ENCODE measurements at places on chromosomes 13 and 19.

DNA sequence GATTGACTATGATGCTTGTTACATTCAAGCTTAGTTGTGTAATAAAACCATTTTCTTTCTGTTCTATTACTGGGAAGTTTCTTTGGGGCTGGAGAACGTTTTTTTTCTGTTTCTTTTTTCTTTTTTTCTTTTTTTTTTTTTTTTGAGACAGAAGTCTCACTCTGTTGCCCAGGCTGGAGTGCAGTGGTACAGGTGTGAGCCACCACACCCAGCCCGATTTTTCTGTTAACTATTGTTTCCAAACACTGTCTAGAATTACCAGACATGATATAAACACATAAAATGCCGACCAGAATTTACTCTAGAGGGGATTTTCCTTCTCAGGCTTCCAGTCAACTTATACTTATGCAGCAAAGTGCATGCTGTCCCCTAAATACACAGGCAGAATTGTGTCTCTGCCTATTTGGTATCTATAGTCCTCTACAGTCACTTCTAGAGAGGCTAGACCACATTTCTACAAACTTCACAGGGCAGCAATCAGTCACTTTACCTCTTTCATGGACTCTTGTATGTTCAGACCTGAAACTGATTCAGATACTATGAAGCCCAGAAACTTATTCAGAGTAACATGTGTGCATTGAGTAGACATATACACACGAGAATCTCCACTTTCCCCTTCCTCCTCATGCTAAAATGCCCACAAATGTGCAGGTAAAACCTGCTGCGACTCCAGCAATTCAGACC lies 121.2 kb downstream of the ZNF737 start:
- no peak for DNase-seq

DNA sequence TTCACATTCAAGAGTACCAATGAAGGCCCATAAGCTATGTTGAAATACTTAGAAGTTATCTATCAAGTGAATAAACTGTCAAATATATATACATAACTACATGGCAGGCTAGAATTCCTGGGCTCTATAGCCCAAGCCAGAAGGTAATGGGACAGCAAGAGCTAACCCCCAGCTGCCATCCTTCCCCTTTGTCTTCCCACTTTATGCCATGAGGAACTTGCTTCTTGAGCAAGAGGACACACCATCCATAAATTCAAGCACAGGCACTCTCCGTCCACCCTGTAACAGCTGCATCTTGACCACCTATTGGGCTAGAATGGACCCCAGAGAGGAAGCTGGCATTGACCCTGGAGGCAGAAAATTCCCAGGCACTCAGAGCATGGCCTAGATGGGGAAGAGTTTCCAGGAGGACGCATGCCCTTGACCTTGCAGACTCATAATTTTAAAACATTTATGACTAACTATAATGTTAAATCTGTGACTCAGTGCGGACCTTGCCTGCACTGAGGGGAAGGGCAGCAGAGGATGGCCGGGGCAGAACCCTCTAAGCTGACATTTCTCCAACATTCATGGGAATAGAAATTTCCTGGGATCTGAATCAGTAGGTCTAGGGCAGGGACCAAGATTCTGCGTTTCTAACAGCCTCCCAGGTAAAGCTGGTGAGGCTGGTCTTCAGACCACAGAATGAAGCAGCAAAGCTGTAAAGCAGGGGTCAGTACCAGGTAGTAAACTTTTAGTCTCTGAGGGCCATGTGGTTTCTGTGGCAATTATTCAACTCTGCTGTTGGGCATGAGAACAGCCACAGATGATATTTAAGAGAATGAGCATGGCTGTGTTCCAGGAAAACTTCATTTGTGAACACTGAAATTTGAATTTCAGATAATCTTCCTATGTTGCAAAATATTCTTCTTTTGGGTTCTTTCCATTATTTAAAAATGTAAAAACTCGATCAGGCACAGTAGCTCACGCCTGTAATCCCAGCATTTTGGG lies 71.4 kb upstream of the CLDN10 start:
- no peak for DNase-seq

GRCh38 chr19:17510220-17510993 lies 1.0 kb upstream of the PGLS start:
- no peak for DNase-seq

GRCh38 chr13:87884884-87885283 lies 213.7 kb downstream of the SLITRK5 start:
- no peak for DNase-seq

DNA sequence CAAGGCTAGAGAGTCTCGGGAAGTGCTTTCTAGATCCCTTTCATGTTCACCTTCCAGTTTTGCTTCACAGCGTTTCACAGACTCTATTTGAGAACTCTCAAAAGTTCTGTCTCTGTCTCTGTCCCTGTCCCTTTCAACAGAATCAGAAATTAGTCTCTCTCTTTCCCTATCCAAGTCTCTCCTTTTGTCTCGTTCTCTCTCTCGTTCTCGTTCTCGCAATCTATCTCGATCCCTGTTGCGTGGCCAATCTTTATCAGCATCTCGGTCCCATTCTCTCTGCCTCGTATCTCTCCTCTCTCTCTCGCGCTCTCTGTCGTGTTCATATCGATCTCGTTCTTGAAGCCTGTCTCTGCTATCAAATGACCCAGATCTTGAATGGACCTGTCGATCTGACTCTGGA lies 85.0 kb downstream of the ZC3H13 start:
- no peak for DNase-seq

- no peak for DNase-seq
These were observed 212.0 kb upstream of the SPRY2 start for GRCh38 chr13:80552851-80553440.

- no peak for DNase-seq
These were observed 6.9 kb downstream of the ACOD1 start for GRCh38 chr13:76955193-76955592.

GRCh38 chr13:46609726-46610125 lies 56.8 kb downstream of the LRCH1 start:
- DNase-seq, result no peak

DNA sequence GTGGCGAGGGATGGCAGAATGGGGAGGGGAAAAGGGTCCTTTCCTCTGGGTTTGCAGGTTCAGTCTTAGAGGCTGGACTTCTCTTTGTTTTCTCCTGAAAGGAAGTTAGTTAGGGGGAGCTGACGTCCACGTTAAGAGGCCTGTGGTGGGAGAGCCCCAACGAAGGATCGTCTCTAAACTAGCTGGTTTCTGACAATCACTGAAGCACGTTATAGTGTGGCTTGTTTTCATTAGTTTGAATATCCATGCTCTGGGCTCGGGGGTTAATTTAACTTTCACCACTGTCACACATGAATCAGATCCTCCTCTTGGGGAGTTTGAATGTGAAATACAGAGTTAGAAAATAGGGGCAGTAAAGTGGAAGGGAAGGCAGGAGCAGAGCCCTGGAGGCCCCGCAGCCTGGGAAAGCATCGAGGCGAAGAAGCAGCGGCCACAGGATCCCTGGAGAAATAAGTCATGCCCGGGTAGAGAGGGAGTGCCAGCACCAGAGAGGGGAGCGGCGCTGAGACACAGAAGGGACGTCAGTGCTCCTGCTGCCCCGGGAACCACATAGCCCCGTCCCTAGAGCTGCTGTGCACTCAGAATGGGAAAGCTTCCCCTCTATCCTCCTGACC lies 31.1 kb upstream of the AMER2 start:
- no peak for DNase-seq

DNA sequence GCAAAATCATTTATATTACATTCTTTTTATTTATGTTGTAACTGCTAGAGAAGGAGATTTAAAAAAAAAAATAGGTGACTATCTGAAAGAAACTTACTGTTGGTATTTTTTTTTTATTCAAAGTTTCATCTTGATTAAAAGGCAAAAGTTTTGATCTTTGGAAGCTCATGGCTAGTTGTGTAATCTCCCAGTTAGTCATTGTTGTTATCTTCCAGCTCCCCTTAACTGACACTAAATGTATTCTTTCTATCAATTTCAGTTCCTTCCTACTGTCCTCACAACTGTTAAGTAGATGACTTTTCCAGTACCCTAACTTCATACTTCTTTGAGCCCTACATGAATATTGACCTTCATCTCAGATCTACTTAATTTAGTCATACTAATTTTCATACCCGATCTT lies 71.1 kb downstream of the PIBF1 start:
- DNase-seq, result no peak

DNA sequence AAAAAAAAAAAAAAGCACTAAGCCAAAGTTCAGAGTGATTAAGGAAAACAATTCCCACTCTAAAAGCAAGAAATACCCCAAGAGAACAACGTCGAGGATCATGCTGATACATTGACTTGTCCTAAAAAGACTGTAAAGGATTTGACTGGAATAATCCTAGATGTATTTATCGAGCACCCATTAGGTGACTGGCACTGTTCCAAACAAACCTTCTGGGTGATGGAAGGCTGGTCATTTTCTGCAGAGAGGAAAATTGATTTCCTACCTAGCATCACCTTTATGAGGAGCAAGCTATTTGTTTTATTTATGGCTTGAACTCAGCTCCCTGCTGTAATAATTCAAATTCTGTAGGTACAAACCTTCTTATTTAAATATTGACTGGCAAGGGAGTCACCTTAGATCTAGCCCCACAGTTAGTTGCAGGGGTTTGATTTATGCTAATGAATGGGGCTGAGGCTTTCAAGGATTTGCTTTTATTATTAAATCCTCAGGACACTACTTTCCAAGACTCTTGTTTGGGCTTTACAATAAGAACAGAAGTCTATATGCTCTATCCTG lies 471.0 kb downstream of the OLFM4 start:
- no peak for DNase-seq

DNA sequence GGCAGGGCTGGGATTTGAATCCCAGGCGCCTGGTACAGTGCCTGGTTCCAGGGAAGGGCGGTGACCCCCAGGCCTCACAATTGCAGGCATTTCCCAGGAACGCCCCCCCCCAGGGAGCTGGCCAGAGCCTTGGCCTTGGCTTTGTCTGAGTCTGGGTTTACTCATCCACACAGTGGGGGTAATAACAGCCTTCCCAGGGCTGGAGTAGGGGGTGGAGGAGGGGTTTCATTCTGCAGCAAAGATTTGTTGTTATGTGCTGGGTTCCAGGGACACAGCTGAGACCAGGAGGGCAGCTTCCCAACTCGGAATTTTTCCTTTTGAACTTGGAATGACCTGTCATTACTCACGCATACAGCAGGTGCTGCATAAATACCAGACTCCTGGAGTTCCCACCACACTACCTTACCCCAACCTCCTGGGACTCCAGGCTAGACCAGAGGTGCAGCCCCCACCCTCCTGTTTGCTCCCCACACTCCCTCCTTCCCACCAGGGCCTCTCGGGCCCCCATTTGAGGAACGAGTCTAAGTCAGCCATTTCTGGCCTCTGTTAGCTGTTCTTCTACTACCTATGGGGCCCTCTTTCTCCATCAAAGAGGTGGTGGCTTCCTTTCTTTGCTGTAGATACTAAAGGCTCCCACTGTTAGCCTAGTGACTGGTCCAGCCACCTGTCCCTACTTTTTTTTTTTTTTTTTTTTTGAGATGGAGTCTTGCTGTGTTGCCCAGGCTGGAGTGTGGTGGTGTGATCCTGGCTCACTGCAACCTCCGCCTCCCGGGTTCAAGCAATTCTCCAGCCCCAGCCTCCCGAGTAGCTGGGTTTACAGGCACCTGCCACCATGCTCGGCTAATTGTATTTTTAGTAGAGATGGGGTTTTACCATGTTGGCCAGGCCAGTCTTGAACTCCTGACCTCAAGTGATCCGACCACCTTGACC lies 1.6 kb upstream of the ADAMTS10 start:
- no peak for DNase-seq

GRCh38 chr19:55441319-55441691 lies 1.8 kb downstream of the SHISA7 start:
- DNase-seq, result no peak

DNA sequence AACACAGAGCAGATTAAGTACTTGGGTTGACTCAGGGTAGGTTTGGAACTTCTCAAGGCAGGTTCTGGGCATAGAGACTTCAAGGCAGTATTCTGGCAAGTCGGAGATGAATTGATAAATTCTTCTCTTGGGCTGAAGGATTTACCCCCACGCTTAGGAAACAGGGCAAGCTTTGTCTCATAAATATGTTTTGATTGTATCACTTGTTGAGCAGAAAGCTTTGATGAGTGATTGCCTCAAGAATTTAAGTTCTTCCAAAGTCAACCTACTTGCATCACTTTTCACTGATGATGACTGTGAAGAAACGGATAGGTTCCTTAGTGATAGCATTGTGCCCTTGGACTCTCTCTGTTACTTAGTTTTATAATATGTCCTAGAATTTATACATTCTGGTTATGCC lies 258.6 kb upstream of the DACH1 start:
- DNase-seq, result no peak

GRCh38 chr13:70541451-70541850 lies 433.2 kb upstream of the KLHL1 start:
- no peak for DNase-seq

DNA sequence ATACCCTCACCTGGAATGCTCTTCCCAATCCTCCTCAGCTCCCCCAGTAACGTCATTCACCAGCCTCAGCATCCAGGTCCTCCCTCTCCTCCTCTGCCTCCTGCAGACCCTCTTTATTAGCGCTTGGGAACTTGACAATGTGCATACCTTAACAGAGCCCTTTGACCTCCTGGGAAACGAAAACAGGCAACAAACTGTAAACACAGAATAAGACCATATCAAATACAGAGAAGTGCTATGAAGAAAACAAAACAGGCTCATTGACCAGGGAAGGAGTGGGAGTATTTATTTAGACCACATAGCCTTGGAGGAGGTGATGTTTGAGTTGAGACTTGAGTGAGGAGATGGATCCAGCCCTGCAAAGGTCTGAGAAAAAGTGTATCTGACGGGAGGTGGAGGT lies 107.9 kb upstream of the SLC7A1 start:
- DNase-seq, result no peak

- DNase-seq, result no peak
These were observed 232.2 kb downstream of the TUBA3C start for GRCh38 chr13:18949489-18949761.

DNA sequence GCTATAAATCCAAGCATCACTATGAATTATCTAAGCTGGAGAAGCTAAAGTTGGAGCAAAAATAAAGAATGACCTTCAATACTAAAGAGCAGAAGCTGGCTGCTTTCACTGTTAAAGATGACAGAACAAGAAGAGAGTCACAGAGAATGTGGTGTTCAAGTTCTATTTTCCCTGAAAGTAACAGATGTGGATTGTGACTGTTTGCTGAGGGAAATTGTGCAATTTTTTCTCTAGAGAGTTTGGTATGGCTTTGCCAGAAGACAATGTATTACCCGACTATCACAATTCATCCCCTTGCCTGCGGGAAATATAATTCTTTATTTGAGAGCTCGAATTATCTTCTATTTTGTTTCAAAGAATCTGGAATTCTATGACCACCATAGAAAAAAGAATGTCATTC lies 83.1 kb downstream of the TNFSF13B start:
- no peak for DNase-seq

- DNase-seq, result no peak
These were observed 803.6 kb downstream of the DIAPH3 start for GRCh38 chr13:59360108-59360507.

All from T follicular helper cell (primary cell).